ENCODE measurements at places on chromosomes 3 and 15. TPM values are rescaled to one million over a fixed set of nuclear protein-coding genes. Genes with fewer than 3 reads are reported as not detected.

EPHB3 gene
- polyA plus RNA-seq, result 0.54 TPM

DPPA2 gene
- 18.9 TPM for polyA plus RNA-seq

CRBN gene
- 29.9 TPM for polyA plus RNA-seq

SPESP1 gene
- polyA plus RNA-seq, result not detected

ERICH6 gene
- polyA plus RNA-seq, result 0.19 TPM

COL6A6 gene
- 0.10 TPM for polyA plus RNA-seq

PDZRN3 gene
- polyA plus RNA-seq, result 7.0 TPM

VIPR1 gene
- 6.3 TPM for polyA plus RNA-seq

PCLAF gene
- 206 TPM for polyA plus RNA-seq

CTXN2 gene
- 0.10 TPM for polyA plus RNA-seq

SKOR1 gene
- not detected for polyA plus RNA-seq

ENTPD3 gene
- 0.19 TPM for polyA plus RNA-seq

CD200 gene
- 56.5 TPM for polyA plus RNA-seq

CRYBG3 gene
- 2.3 TPM for polyA plus RNA-seq

SIDT1 gene
- not detected for polyA plus RNA-seq

BCL2A1 gene
- 0.28 TPM for polyA plus RNA-seq

TUSC7 gene
- polyA plus RNA-seq, result not detected

OCA2 gene
- 0.40 TPM for polyA plus RNA-seq

PPARG gene
- polyA plus RNA-seq, result not detected

ROPN1 gene
- not detected for polyA plus RNA-seq

PAQR9 gene
- 2.0 TPM for polyA plus RNA-seq

SYNPR gene
- polyA plus RNA-seq, result 0.55 TPM

SI gene
- polyA plus RNA-seq, result not detected

SUSD5 gene
- polyA plus RNA-seq, result 1.4 TPM

GP9 gene
- polyA plus RNA-seq, result not detected

NR2F2 gene
- polyA plus RNA-seq, result 0.23 TPM

BCHE gene
- polyA plus RNA-seq, result 0.92 TPM

HIGD1A gene
- polyA plus RNA-seq, result 127 TPM

FANCD2OS gene
- polyA plus RNA-seq, result 0.94 TPM

TRH gene
- polyA plus RNA-seq, result 0.10 TPM

KNSTRN gene
- polyA plus RNA-seq, result 80.4 TPM

CP gene
- 3.6 TPM for polyA plus RNA-seq

STARD9 gene
- 1.2 TPM for polyA plus RNA-seq

ETV5 gene
- 33.5 TPM for polyA plus RNA-seq

CCR8 gene
- 0.23 TPM for polyA plus RNA-seq

APBA2 gene
- 5.9 TPM for polyA plus RNA-seq

CLRN1 gene
- polyA plus RNA-seq, result 0.45 TPM

PLA2G4F gene
- not detected for polyA plus RNA-seq

C3orf52 gene
- 8.1 TPM for polyA plus RNA-seq
